NCI-H1105 (cell line): ENCODE measurements at places on chromosomes 2 and 18.

GRCh38 chr2:5697562-5697961, 5.4 kb downstream of the SOX11 start:
- DNase-seq, result no peak

GRCh38 chr2:155583674-155584195, 748.8 kb downstream of the NR4A2 start:
- DNase-seq, result no peak

GRCh38 chr2:106812383-106812782, 73.6 kb downstream of the ST6GAL2 start:
- no peak for DNase-seq

GRCh38 chr2:133718688-133719201, 150.5 kb upstream of the NCKAP5 start:
- DNase-seq, result no peak

- no peak for DNase-seq
Measured at GRCh38 chr2:232653441-232653840, 20.0 kb downstream of the EFHD1 start.

GRCh38 chr2:64085936-64086335, 58.3 kb downstream of the PELI1 start:
- DNase-seq, result no peak

GRCh38 chr2:148653437-148653836, 8.9 kb downstream of the EPC2 start:
- DNase-seq, result no peak

- DNase-seq, result no peak
Measured at GRCh38 chr2:164745012-164745797, 96.4 kb downstream of the COBLL1 start.

DNA sequence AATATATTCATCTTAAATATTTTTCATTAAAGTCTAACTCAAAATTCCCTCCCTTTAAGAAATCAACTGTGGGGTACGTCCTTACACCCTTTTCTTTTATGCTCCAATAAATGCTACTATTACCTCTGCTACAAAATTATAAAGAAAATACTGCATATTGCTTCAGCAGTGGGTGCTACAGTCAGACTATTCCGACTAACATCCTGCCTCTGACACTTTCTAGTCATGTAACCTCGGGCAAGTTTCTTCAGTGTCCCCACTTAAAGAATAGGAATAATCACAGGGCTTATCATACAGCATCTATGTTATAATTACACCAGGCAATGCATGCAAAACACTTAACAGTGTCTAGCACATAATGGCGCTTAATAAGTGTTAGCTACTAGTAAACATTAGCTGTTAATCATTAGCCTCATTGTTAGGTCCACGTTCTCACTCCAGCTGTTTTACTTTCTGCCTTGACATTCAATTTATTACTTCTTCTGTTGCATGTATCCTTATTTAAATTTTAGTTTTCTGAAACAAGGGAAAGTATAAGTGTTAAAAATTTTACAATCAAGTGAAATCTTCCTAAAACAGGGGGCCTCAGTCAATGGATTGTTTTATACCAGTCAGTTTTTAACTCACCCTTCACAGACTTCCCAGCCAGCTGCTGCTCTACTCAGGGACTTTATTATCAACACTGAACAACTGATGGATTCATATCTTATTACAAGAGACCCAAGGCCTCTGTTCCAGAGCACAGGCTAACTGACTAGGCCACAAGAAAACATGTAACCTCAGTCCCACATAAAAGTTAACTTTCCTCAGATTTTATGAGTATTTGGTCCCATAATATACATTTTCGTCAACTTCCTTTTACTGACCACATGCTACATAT, 54.0 kb downstream of the CLASP1 start:
- peak; percentile 63 for DNase-seq

DNA sequence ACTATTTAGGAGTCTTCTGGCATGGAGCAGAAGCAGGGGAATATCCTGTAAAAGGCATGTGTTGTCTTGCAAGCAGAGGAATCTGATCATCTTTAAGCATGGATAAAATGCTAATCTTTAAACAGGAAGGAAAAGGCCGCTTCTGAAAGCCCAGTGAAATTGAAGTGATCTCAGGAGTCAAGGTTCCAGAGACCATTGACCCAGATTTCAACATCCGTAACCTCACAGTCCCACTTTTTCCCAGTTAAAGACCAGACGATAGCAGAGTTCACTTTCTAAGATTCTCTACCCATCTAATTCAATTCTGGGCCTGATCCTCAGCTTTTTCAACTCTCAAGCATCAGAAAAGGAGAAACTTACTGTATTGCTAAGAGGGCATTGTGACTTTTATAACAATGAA, 332.2 kb upstream of the LRP1B start:
- no peak for DNase-seq

GRCh38 chr2:162044586-162044985, 29.4 kb downstream of the DPP4 start:
- DNase-seq, result no peak

DNA sequence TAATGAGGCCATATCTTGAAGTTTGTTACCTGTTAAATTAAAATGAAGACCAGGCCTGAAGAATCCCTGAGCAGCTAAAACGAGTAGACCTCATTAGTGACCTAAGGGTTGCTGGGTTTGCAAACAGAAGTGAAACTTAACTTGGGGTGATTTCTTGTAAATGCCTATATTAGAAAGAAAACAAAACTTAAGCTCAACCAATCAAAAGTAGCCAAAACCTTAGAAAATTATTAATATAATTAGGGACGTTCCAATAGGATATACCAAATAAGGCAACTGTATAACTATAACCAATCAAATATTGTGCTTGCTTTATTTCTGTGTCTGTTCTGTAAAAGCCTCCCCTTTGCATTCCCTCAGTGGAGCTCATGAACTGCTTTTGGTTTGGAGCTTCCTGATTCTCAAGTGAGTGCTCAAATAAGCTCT, 137.9 kb upstream of the VRK2 start:
- DNase-seq, result no peak

- DNase-seq, result peak; percentile 34
Measured at GRCh38 chr2:241315879-241316631, at the start of gene SEPTIN2. TSS of gene SEPTIN2 (plus strand) at chr2:241315925. CDS start at chr2:241324233, 8,308 bp downstream.

DNA sequence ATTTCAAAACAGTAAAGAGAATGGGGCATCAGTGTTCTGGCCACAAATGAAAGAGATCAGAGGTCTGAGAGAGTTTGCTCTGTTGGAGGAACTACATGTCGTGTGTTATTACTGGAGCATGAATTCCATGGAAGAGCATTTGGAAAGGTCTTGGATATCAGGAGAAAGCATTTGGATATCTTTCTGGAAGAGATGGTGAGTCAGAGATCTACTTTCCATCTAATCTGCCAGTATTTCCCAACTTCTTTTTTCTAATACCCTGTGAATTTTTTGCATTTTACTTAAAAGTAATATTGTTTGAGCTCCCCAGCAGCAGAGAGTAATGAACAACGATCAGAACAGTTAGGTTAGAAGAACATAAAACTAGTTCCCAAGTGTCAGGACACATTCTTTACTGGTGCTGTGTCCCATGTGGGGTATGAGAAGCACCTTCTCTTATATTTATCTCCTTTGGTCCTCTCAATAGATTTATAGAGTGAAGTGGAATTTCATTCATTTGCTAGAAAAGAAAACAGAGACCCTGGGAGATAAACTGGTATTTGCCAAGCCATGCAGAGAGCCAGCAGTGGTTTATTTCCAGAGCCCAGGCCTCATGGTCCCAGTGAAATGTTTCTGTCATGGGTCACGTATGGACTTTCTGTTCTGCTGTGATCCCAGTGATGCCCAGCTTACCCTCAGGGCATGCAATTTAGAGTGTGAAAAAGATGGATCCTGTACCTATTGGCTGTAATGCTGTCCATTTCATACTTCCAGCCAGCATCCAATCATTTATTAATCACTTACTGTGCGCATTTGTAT, 130.8 kb upstream of the NT5C1B start:
- DNase-seq, result no peak

DNA sequence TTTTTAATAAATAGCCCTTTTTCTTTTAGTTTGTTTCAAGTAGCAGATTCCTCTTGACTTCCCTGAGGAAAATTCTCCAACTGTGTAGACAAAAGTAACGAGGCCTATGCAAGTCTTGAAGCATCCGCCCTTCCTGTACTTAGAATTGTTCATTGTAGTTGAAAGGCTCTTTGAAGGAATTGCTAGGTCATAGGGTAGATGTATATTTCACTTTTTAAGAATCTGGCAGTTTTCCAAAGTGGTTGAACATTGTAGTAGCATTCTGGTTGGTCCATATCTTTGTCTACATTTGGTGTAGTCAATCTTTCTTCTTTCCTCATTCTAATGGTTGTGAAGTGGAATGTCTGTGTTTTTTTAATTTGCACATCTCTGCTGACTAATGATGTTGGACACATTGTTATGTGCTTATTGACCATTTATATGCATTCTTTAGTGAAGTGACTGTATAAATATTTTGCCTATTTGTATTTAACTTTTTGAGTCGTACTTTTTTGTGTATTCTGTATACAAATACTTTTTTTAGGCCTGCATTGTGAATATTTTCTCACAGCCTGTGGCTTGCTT, 5.6 kb upstream of the SERPINB11 start:
- no peak for DNase-seq

DNA sequence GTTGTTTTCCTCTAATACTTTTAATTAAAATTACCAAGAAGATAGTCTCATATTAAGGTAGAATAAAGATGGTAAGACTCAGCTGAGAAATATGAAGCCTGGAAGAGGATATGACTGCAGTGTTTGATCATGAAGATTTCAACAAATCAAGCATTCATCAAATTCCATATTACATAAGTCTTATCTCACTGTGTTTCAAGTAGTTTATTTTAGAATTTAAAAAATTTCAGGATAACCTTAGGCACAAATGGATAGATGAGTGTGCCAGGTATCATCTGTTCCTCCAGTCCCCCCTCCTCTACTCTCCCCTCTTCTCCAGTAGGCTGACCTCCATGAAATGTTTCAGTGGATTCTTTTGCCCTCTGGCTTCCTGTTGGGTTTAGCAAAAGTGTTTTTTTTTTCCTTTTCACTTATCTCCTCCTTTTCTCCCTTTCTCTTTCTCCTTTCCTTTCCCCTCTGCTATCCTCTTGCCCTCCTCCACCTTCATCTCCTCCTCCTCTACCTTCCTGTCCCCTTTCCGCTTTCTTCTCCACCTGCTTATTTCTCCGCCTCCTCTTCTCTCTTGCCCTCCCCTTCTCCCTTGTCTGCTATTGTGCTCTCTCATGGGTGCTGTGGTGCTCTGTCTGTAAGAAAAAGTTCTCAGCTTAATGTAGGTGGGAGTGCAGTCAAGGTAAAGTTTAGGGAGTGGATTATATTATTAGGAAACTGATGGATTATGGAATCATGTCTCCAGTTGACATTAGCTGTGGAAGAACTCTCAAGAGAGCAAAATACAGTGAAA, 72.8 kb downstream of the ABI2 start:
- DNase-seq, result no peak

DNA sequence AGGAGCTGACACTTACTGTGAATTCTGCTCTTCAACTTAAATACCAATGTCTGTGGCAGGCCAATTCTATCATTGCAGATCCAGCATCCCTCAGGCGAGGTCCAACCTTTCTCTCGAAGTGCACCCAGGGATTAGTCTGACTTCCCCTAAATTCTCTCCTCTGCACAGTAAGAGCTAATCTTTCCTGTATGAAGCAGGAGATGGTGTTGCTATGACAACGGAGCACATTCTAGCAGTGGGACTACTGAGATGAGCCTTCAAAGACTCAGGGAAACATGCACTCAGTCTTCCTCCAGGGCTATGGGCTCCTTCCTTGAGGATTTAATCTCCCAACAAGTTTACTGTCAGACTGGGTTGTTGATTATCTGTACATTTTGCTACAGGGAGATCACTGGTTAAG, 176.3 kb downstream of the NOL4 start:
- no peak for DNase-seq

GRCh38 chr2:42186366-42186765, 17.2 kb downstream of the EML4 start:
- DNase-seq, result no peak

DNA sequence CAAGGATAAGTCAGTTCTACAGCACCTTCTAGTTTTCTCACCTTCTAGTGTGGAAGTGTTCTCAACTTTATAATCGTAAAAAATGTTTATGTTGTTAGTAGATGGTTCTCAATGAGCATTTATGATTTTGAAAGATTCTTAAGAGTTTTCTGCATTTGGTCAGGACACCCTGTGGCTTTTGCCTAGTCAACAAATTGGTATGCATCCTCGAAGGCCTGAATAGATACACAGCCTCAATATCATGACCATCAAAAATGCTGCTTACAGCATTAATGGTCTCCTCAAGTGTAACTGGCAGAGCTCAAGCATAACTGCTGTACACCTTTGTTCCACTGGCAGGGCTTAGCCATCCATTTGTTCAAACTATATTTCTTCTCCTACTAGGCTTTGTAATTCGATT, 96.7 kb downstream of the CRACDL start:
- DNase-seq, result no peak

- DNase-seq, result no peak
Measured at GRCh38 chr2:230418341-230419016, 2.5 kb downstream of the SP100 start.

- DNase-seq, result no peak
Measured at GRCh38 chr2:30275256-30275655, 43.9 kb downstream of the LBH start.

DNA sequence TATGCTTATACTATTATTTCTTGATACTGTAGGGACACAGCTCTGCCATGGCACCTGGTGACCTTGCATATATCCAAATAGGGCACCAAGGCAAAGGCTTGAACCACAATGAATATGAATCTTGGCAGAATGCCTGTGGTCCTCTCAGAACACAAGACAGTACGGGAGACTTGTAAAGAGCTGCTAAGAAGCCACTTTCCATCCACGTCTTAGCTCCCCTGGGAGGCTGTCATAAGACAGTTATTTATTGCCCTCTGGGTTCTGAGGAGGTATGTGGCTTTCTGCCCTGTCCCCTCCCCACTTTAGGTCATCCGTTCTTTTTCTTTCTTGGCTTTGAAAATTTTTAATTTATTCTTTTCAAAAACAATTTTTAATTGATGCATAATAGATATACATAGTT, 29.8 kb upstream of the MRPL33 start:
- no peak for DNase-seq

DNA sequence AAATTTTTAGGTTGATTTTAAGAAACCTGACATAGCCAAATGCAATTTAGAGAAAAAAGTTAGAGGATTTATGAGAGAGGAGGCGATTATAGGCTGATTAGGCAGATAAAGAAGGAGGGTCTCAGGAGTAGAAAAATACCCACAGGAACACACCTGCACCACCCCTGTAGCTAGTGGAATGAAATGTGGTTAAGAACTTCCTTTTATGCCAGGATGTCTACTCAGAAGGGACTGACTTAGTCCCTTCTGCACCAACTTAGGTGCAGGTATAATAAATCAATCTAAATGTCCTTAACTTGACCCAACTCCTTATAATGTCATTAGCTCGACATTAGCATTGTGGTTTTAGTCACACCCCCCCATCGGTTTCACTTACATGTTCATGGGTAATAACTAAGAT, 1274.5 kb upstream of the TMEFF2 start:
- no peak for DNase-seq

GRCh38 chr2:30315391-30316063, 84.2 kb downstream of the LBH start:
- DNase-seq, result no peak
